Activated CD4-positive, CD25-positive, alpha-beta regulatory T cell (primary cell): ENCODE measurements at places on chromosomes 4 and X.

GRCh38 chr4:16224264-16225166 is 1.8 kb downstream of the TAPT1 start:
- no peak for DNase-seq

GRCh38 chr4:181536811-181537434 is 706.3 kb upstream of the TENM3 start:
- DNase-seq = no peak

DNA sequence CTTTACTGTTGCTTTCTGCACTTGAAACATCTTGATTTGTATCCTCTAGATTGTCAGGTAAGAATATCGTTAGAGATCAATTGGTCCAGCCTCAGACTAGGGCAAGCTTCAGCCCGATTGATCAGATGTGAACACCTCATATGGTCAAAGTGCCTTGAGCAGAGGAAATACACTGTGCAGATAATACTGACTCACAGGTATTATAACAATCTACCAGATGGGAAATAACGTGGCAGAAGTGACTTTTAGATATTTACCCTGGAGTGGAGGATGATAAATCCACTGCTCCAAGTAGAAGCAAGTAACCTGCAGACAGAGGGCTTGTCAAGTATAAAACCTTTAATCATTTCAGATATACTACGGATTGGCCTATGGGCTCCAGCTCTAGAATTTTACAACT is 17.9 kb downstream of the VEGFC start:
- no peak for DNase-seq

- DNase-seq = no peak
Observed at GRCh38 chr4:7731437-7731836, 208.2 kb downstream of the AFAP1 start.

- DNase-seq = no peak
Observed at GRCh38 chr4:114192854-114193253, 213.4 kb upstream of the ARSJ start.
